ENCODE measurements at places on chromosomes 12 and 14.

DNA sequence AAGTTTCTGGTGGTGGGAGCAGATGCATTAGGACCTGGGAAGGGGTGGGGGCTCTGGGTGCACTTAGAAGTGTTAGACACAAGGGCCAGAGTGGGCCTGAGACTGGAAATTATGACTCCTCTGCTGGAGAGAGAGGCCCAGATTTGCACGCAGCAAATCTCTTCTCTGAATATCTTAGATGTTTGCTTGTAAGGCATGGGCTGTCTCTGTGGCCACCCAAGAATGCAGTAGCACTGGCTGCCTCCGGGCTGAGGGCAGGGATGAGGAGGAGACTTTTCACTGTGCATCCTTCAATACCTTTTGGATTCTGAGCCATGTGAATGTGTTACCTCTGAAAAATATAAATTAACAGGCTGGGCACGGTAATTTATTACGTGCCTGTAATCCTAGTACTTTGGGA is 14.0 kb upstream of the RABGGTA start:
- no peak for DNase-seq

- no peak for DNase-seq
These were observed 63.2 kb downstream of the FBXL14 start for GRCh38 chr12:1531153-1531653.

DNA sequence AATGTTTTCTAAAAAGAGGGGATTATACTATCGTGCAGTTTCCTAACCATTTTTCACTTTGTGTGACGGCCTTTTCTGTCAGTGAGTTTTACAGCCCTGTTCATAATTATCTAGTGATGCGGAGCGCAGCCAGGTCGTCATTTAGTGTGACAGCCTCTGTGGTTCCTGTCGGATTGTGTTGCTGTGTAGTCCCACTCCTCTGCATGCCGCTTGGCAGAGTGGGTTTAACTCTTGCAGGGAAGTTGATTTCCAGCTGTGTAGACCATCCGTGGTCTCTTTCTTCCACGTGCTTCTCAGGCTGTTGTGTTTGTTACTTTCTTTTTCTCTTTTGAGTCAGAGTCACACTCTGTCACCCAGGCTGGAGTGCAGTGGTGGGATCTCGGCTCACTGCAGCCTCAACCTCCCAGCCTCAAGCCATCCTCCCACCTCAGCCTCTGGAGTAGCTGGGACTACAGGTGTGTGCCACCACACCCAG is 8.6 kb downstream of the RAN start:
- DNase-seq: no peak

GRCh38 chr14:91330096-91330696 is 85.7 kb upstream of the GPR68 start:
- no peak for DNase-seq

- no peak for DNase-seq
These were observed 14.0 kb upstream of the CPSF6 start for GRCh38 chr12:69225251-69225910.

- no peak for DNase-seq
These were observed 10.6 kb downstream of the SERPINA3 start for GRCh38 chr14:94622653-94623421.

- DNase-seq: no peak
These were observed 22.4 kb downstream of the EIF2B2 start for GRCh38 chr14:75025082-75025481.

GRCh38 chr12:6201826-6202225 is 1.6 kb downstream of the CD9 start:
- DNase-seq: no peak

- DNase-seq: no peak
These were observed 444.1 kb downstream of the RAD51B start for GRCh38 chr14:68263563-68264259.

- DNase-seq: no peak
These were observed 24.1 kb downstream of the DUSP16 start for GRCh38 chr12:12538535-12538934.

DNA sequence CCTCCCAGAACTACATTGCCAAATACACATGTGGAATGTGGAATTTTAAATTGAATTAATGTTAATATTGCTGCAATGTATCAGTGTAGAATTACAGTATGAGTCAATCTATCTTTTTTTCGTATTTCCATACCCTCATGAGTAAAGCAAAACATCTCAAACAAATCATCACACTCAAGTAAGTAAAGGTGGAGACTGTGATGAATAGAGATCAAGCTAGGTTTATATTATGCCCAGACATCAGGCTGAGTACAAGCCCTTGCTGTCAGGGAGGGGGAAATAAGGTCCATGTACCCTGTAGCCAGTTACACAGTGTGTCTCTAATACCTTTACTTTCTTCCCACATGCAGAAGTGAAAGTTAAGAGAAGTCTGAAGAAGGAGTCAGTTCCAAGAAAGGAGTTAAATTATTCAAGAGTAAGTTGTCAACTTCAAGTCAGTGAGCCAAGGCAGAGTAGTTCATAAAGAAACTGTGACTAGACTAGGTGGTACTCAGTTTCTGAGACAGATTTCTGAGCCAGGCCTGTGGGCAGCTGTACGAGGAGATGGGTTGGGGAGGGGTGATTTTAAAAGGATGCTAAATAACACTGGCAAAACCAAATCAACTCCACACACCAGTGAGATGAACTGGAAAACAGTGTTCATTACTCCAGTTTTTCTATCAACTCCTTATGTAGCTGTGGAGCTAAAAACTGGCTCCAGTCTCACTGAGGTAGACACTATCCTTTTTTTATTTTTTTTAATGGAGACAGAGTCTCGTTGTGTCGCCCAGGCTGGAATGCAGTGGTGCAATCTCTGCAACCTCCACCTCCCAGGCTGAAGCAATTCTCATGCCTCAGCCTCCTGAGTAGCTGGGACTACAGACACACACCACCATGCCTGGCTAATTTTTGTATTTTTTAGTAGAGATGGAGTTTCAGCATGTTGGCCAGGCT is 23.8 kb upstream of the STK38L start:
- no peak for DNase-seq

GRCh38 chr12:111488271-111488670 is 82.5 kb downstream of the SH2B3 start:
- no peak for DNase-seq

- DNase-seq: no peak
These were observed 76.0 kb upstream of the HMGA2 start for GRCh38 chr12:65748332-65748731.

DNA sequence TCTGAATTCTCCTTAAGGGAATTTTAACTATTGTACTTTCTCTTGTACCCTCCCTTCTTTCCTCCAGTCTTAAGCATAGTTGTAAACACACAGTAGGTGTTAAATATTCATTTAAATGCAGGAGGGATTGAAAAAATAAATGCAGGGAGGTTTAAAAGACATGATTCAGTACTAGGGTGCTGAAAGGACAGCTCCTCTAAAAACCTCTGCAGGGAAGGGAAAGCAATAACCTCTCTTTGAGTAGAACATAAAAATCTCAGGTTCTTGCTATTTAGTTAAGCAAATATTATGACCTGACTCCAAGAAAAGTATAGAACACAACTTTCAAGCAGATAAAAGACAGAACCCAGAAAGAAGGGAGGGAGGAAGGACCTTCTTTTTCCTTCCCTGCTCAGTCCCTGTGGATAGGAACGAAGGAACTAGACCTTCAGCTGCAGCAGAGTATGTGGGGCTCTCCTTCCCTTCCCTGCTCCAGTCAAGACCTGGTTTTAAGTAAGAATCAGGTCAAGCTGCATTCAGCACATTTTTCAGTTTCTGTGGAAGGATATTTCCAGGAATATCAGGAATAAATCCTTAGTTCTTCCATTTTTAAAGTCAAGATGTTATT is 4.7 kb downstream of the MAP3K9 start:
- DNase-seq: no peak

GRCh38 chr14:69982886-69983285 is 103.7 kb downstream of the SMOC1 start:
- no peak for DNase-seq

DNA sequence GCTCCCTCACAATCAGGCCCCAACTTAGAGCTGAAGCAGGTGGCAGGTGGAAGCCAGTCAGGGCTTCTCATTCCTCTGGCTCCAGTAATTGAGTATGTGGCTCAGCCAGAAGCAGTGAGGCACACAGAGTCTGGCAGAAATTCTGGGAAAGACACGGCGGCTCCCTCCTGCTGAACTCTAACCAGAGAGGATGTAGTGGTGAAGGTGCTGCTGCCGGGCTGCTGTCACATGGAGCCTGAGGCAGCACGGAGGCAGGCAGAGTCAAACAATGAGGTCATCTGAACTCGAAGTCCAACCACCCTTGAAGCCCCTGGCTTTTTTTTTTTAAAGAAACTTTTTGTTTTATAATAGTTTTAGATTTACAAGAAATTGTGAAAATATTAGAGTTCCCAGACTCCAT is 33.4 kb upstream of the SMOC1 start:
- no peak for DNase-seq

GRCh38 chr12:110861729-110862128 is 14.9 kb downstream of the CCDC63 start:
- no peak for DNase-seq

DNA sequence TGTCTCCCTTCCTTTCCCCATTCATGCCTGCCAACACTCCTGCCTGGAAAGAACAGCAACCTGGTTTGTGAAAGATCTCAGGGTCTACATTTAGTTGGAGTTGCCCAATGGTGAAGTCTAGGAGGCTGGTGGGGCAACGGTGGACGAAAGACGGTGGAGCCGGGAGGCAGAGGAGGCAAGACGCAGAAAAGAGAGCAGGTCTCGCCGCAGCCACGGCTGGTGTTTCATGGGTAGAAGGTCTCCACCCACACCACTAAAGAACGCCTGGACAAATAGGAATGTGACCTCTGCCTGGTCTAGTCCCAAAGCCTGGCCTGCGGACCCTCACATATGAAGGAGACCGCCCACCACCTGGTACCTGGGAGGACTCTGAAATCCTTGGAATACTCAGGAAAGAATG is 185.6 kb downstream of the ALG10 start:
- no peak for DNase-seq

DNA sequence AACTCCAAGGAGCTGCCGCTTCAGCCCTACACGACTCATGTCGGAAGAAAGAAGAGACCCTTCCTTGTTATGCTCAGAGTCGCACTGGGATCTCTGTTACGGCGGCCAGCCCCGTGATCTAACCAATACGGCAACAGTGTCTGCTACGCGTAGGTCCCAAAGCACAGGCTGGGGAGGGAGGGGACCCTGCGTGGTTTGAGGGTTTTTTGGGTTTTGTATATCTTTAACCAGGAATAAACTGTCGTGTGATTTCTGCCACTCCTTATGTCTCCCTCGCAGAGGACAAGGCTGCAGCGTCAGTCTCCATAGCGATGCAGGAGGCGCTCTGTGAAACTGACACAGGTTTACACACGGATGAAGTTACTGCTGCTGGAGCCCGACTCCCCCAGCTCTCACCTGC is 60.0 kb upstream of the DIO3 start:
- DNase-seq: peak; percentile 81

GRCh38 chr12:124562018-124562795 is 5.2 kb downstream of the NCOR2 start:
- peak; percentile 49 for DNase-seq

DNA sequence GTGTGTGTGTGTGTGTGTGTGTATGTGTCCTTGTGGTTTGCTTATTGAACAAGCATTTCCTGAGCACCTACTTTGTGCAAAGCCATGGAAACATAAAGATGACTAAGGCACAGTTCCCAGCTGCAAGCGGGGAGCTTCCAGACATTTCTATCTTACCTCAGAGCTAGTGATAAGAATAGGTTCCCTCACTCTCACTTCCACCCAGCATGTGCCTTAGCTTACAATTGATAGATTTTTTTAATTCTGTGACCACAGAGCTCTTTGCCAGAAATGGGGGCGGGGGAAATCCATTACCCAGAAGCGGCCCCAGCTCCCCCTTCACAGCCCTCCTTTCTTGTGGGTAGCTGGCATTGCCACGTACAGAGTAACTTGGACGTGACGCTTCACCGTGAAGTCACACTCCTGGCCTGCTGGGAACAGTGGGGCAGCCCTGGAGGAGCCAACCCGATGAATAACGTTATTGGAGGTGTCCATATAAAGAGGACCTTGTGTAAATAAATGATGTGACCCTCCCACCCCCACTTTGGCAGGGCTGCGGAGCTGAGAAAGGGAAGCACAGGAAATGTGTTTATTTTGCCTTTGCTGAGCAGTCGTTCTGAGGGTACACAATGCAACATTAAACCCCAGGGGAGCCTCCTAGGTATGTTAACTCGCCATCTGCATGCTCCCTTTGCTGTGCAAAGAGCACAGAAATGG is 238.9 kb downstream of the CHST11 start:
- no peak for DNase-seq

- DNase-seq: no peak
These were observed 155.5 kb upstream of the RGS6 start for GRCh38 chr14:71776471-71777360.

- DNase-seq: no peak
These were observed 189.4 kb downstream of the TMTC2 start for GRCh38 chr12:82876075-82876474.

DNA sequence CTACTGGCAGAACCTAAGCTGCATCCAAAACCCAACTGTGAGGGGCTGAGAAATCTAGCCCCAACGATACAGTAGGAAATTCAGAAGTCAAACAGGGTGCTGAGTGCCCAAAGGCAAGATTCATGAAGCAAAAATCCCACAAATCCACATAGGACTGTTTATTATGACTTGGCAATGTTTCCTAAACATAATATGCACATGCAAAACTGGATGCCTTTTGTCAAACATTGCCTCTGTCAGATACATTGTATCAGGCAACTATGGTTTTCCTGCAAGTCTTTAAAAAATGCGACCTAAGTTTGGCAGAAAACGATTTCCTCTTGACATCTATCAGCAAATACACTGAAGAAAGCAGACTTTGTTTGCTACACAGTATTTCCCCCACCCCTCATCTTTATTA is 27.3 kb upstream of the YARS2 start:
- DNase-seq: no peak

- no peak for DNase-seq
These were observed 456.7 kb upstream of the DCN start for GRCh38 chr12:91639327-91639726.

DNA sequence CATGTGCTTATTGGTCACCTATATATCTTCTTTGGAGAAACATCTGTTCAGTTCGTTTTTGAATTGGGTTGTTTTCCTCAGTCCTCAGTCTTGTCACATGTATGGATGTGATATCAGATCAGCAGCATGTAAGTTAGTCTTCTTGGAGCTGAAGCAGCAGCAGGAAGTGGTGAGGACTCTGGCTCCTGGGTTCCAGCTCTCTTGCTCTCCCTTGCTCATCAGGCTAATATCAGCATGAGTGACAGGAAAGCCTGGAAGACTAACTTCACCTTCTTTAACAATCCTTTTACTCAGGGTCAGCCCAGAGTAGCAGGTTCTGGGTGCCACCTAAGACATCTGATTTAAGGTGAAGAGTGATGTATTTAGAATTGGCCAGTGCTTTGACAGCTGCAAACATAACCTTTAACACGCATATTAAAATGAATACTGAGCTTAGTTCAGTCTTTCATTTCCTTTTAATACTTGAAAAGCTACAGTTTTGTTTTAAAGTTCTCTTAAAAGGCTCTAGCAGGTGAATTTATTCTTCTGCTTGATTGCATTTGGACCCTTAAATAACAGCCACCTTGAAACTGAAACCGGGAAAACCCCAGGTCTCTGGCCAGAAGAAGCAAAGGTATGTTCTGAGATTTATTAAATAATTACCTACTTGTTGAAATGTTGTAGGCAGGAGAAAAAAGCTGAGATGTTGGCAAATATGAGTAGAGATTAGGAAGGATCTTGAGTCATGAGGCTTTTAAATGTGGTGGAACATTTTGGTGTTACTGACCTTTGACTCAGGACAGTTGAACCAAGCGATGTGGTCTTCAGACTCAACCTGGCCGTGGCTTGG is 54.3 kb downstream of the DRAM1 start:
- no peak for DNase-seq

GRCh38 chr12:118038137-118038536 is 21.6 kb downstream of the RFC5 start:
- DNase-seq: no peak

- no peak for DNase-seq
These were observed 340.4 kb downstream of the RAD51B start for GRCh38 chr14:68159701-68160633.

GRCh38 chr14:104036212-104036611 is 49.3 kb upstream of the ASPG start:
- DNase-seq: no peak

Measured in posterior cingulate gyrus (tissue), 11 donors.